ENCODE measurements at places on chromosomes 16 and 17.

DNA sequence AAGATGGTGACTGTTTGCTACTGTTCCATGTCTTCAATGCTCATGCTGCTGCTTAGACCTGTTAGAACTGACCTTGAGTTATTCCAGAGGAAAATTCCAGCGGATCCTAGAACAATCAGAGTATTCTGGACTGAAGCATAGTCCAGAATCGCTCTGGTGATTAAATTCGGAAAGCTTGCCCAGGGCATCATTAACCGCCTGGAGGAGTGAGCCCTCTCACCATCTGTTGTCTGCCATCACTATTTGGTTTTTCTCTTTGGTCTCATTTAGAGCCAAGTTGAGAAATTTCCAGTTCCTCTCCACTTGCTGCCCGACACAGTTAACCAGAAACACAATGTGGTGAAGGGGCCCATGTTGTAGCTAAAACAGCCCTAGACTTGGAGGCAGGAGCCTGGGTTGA lies 104.1 kb downstream of the BMERB1 start:
- no peak for DNase-seq

DNA sequence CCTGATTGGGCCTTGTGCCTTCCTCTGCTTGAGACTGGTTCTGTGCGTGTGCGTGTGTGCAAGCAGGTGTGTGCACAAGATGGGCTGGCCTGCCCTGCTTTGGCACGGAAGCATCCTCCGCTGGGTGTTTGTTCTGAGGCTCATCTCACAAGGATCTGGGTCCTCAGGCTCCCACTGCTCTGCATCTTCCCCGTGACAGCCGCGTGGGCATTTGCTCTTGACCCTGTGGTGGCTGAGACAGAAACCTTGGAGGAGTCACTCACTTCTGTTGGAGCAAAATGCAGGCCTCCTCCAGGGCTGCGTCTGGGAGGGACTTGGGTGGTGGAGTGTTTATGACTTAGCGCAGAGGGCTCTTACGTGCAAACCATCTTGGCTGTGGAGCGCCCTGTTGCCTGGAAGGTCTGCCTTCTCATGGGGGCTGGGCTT lies 119.2 kb downstream of the RPTOR start:
- no peak for DNase-seq

DNA sequence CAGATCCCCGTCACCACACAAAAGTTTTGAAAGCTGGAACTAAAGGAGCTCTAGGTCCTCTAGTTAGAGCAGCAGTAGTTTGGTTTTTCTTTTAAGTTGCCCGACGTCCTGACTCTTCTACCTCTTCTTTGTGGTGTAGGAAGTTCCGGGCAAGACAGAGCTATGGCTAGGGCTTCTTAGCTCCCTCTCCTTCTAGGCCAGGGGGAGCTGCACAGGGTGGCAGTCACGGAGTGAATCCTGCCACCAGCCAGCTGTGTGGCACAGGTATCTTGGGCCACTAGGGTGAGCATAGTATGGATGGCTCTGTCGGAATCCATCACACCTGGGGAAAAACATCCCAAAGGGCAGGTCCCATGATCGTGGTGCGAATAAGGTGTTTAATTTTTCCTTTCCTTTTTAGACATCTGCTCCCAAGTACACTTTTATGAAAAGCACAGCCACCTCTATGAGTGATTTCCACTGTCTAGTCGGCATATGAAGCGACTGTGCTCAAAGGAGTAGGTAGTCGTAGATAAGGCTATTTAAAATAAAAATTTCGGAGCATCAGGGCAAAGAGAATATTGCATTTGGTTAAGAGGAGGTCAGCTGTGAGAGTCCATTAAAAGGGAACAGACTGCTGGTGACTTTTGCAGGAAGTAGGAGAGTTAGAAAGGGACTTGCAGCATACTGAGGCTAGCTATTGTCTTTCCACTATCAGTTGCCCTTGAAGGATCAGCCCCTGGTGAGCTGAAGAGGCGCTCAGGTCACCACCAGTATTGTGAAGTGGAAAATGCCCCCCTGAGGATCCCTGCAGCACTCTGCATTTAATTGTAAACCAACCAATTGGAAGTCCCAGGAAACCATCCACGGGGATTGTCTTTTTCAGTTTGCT lies 2.1 kb downstream of the PRKCA start:
- no peak for DNase-seq

- no peak for DNase-seq
Observed at GRCh38 chr16:72927199-72928089, 120.5 kb downstream of the ZFHX3 start.

DNA sequence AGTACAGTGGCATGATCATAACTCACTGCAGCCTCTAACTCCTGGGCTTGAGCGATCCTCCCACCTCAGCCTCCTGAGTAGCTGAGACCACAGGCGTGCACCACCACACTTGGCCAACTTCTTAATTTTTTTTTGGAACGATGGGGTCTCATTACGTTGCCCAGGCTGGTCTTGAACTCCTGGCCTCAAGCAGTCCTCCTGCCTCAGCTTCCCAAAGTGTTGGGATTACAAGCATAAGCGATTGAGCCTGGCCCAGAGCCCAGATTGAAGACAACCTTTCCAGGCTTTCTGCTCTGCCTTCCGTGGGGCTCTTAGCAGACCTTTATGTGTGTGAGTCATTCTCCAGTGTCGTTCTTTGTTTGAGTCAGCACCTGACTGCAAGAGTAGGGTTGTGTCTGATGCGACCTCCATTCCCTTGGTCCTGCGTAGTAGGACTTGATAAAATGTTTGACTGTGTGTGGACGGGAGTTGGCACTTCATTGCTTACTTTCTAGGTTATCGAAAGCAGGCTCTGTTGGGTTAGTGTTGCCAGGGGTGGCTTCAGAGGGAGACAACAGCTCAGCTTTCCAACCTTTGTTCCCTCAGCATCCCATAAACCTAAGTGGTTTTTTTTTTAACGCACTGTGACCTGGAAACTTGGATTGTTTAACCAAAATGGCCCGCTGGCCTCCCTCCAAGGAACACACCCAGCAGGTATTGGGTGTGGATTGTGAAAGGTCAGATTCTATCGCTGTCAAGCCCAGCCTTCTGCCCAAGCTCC lies 26.4 kb downstream of the EEF2K start:
- no peak for DNase-seq

Data from left cardiac atrium (tissue), 4 donors.